ENCODE measurements at places on chromosomes 13 and 19.

DNA sequence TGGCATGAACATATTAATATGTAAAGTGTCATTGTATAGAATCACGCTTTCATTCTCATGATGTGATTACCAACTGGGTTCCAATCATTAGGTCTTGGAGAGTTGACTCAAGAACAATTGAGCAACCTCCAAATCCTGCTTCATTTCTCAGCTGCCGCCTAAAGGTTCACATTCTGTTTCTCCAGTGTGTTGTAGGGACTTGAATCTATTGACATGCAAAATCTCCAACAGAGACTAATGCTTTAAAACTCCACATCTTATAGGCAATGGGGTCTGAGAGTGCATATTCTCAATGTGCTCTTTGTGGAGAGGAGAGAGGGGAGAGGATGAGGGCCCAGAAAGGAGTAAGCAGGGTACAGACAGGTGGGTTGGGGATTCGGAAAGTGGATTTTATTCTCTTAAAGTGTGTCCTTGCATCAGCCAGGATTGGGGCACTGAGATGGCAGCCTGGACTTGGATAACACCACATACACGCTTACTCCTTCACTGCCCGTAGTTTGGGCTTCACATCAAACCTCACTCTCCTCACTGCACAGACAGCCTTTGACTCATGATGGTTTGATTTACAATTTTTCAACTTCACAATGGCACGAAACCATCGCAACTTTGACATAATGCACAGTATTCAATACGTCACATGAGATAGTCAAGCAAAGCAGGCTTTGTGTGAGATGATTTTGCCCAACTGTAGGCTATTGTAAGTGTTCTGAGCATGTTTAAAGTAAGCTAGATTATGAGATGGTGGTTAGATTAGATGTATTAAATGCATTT, 241.3 kb upstream of the IRS2 start:
- no peak for DNase-seq

GRCh38 chr19:10399878-10400277, 3.5 kb downstream of the CDC37 start:
- DNase-seq = no peak

GRCh38 chr19:47280183-47280797, 5.6 kb downstream of the INAFM1 start:
- DNase-seq = no peak

DNA sequence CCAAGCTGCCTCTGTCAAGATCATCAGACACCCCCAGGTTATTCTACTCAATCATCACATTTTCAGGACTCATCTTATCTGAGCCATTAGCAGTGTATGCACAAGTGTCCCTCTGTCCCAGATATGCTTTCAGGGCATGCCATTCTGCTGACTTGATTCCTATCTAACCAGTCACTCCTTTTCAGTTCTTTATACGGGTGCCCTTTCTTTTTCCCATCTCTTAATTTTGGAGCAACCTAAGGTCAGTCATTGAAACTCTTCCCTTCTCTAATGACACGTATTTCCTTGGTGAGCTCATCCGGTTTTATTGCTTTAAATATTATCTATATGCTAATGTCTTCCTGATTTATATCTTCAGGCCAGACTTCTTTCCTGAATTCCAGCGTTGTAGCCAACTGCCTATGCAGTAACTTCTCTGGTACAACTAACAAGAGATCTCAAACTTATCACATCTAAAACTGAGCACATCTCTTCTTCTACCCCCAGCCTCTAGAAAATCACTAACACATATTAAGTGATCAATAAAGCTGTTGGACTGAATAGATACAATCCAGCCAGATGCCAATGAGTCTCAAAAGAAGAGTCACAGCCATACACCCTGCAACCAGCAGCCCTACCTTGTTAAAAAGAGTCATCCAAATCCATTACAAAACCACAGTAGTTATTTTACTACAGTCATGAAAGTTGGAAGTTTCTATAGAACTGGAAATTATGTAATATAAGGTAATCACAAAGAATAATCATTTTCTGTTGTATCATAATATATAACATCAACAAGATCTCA, 58.8 kb downstream of the DCLK1 start:
- no peak for DNase-seq

- DNase-seq = no peak
Observed at GRCh38 chr19:36013280-36014011, 567 bp downstream of the ALKBH6 start.

DNA sequence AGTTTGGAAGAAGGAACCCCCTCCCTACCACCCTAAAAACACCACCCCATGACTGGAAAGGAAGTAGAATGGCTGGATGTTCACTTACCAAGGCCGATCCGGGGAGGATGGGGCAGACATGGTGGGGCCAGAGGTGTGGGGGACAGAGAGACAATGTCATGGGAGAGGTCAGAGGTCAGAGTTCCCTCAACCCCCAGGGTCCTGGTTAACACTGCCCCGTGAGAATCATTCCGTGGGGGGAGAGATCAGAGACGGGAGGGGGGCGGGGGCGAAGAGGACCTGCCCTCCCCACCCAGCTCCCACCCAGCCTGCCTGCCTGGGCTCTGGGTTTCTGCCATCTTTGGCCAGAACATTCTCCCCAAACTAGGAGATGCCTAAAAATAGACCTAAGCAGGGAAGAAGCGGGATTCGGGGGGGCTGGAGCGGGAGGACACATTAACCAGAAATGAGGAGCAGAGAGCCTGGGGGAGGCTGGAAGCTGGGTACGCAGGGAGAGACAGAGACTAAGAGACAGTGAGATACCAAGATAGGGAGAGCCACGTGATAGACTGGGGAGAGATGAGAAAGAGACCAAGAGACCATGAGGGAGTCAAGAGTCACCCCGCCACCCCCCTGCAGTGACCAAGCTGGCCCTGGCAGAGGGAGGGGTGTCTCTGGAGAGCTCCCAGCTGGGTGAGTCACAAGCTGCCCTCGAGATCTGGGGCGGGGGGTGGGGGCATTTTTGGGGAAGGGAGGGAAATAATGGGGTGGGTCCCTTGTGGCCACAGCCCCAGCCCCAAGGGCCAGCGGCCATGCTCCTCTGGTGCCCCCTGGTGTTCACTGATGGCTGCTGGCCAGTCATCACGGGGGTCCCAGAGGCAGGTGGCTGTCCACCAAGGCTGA, 6.1 kb upstream of the KANK2 start:
- peak; percentile 84 for DNase-seq

- DNase-seq = no peak
Observed at GRCh38 chr13:27171244-27171826, at the start of gene USP12. Gene USP12, minus strand, starts transcription at chr13:27171811. Its CDS starts 172 bp downstream, at chr13:27171639.
